Left lung (tissue), 14 donors: ENCODE measurements at places on chromosomes 1 and 21. TPM values are rescaled to one million over a fixed set of nuclear protein-coding genes. Genes with fewer than 3 reads are reported as not detected.

DNA sequence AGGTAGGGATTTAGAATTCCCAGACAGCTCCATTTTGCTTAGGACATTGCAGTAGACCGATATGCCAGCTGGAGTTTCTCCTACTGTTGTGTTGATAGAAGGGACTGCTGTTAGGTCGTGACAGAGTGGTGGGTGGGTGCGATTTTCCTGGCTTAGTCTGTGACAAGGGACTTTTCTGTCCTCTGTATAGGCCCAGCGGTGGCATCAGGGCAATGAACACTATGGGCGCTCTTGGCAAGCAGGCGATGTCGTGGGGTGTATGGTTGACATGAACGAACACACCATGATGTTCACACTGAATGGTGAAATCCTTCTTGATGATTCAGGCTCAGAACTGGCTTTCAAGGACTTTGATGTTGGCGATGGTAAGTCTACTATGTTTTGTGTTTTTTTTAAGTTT is 321.8 kb downstream of the ZP4 start:
- H3K4me1 ChIP-seq = no peaks in the 10 kb centered on the region
- no peaks in the 10 kb centered on the region for H3K27me3 ChIP-seq
- H3K4me3 ChIP-seq = no peak overlapping the region
- no peak overlapping the region for H3K27ac ChIP-seq

Gene AMPD1
- total RNA-seq = 0.79 TPM

- no peak for DNase-seq
- peak overlapping the region; percentile 63 for H3K4me3 ChIP-seq
- peak overlapping the region; percentile 98 for H3K27ac ChIP-seq
- no peaks in the 10 kb centered on the region for H3K27me3 ChIP-seq
- peaks cover 70% of the 10 kb centered on the region for H3K4me1 ChIP-seq
Measured at GRCh38 chr1:156750191-156750672, 1.2 kb downstream of the HDGF start.

Gene FHAD1
- 1.4 TPM for total RNA-seq

Gene EPB41
- total RNA-seq = 51.2 TPM
